ENCODE measurements at places on chromosomes 7 and 10.

GRCh38 chr7:47211519-47211973 lies 370.4 kb downstream of the TNS3 start:
- DNase-seq = no peak

- DNase-seq = peak; percentile 92
Measured at GRCh38 chr10:59906417-59907202, at the start of gene CCDC6. CCDC6 (minus strand) TSS chr10:59906556; CDS start chr10:59906424, 132 bp downstream.

DNA sequence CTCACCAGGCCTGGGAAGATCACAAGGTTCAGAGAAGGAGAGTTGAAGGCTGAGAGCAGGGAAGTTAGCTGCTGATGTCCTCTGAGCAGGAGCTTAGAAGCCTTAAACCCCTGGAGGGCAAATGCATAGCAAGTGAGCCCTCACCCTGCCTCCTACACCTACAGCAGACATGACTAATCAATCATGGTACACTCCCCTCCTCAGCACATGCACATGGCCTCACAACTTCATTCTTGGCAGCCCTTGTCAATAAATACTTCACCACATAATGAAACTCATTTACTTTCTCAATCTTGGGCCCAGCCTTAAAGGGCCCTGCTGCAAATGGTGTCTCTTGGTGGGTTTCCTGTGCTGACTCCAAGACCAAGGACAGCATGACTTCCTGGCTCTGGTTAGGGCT lies 12.9 kb downstream of the MMRN2 start:
- peak; percentile 76 for DNase-seq

DNA sequence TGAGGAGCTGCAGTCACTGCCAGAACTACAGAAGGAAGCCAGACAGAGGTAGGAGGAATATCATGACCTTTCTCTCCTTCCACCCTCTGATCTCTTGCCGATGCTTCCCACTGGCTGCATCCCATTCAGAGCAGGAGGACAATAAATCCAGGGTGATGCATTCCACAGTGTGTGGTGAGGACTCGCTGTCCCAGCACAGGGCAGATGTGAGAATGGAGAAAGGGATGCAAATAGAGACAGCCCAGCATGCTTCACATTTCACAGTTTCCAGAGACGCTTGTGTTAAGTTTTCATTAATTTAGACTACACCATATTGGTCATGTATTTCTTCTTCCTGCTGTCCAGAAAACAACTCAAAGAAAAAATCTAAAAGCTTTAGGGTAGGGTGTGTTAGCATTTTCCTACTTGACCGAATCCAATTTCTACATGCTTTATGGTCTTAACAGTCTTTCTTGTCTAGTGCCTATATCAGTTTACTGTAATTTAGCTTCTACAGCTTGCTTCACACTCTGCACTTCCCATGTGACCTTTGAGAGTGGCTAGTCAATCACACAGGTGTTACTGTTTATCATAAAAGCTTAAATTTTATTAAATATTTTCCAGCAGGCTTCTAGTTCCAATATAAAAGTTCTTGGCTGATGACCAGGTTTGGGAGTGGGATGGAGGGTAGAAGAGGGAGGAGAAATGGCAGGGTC lies 155.6 kb downstream of the RAPGEF5 start:
- DNase-seq = no peak

DNA sequence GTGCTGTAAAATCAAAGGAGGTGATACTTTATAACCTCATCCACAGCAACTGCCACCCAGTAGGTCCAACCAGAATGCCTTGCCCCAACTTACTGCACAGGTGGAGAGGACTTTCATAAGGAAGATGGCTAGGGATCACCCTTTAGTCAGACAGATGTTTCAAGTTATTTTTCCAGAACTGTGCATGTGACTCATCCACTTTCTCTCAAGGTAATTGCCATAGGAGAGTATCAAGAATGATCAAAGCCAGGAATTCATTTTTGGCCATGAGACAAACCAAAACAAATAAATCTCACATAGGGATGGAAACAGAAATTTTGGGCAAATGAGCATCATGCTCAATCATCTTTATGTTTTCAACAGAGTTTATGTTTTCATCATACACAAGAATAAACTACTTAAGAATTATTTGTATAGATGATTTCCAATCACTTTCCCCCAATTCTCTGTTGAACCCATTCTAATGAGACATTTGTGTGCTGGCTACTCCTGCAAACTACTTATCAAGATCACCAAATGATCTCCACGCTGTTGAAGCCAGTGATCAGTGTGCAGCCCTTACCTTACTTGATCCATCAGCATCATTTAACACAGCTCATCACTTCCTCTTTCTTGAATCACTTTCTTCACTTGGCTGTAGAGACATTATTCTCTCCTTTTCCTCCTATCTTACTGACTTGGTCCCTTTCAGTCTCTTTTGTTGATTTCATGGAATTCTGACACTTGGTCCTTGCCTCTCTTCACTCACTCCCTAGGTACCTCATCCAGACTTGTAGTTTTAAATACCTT lies 74.0 kb downstream of the SLC16A9 start:
- peak; percentile 8 for DNase-seq

GRCh38 chr10:88534072-88534665 lies 48.9 kb downstream of the RNLS start:
- DNase-seq = no peak

DNA sequence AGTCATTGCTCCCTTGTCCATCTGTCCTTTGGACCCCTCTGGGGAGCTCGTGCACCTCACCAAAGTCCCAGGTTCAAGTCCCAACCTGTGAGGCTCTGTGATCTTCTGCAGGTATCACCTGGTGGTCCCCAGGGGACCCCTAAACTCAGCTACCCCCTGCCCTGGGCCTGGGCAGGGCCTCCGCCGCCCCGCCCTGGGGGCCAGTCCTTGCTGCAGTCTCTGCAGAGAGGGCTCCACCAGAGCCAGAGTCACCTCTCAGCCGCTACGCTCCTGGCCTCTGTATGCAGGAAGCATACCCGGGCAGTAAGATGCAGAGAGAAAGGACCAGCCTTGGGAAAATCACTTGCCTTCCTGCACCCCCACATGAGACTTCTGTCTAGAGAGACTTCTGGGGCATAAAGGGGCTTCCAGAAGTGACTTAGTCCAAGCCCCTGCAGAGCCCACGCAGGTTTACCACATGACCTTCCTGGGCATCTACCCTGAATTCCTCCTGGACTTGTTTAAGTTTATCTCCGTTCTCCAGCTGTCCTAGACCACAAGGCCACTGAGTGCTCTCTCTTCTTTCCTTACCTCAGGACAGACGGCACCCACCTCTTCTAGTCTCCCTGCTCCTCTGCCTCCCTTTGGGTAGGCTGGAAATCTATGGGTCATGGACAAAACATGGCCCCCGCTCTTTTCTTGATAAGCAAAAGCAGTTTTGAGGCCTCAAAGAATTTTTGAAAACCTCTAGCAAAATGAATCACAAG lies 21.2 kb downstream of the CALML5 start:
- no peak for DNase-seq

DNA sequence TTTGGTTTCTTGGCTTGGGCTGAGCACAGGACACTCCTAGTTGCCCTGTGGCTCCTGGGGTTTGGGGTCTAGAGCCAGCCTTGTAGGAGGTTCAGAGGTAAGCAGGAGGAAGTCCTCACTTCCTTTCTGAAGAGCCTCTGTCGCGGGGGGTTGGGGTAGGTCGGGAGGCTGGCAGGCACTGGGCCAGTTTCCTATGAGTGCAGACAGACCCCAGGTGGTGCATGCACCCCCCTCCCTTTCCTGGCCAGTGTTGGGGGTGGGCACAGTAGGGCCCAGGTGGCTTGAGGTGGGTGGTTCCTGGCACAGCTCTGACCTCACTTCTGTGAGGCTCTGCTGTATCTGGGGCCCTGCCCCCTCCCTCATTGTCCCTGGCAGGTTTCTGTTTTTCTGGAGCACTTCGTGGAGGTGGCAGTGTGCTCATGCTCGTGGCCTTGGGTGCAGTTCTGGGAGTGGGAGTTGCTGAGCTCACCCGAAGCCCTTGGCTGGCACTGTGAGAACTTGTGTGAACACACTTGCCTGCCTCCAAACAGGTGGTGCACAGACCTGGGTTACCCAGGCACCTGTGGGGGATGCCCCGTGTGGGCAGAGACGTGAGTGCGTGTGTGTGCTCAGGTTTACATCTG lies 1.8 kb downstream of the PALD1 start:
- DNase-seq = no peak

GRCh38 chr7:46319841-46320240 lies 398.8 kb upstream of the IGFBP3 start:
- peak; percentile 28 for DNase-seq

GRCh38 chr10:130466271-130466997 lies 330.2 kb downstream of the GLRX3 start:
- DNase-seq = no peak

DNA sequence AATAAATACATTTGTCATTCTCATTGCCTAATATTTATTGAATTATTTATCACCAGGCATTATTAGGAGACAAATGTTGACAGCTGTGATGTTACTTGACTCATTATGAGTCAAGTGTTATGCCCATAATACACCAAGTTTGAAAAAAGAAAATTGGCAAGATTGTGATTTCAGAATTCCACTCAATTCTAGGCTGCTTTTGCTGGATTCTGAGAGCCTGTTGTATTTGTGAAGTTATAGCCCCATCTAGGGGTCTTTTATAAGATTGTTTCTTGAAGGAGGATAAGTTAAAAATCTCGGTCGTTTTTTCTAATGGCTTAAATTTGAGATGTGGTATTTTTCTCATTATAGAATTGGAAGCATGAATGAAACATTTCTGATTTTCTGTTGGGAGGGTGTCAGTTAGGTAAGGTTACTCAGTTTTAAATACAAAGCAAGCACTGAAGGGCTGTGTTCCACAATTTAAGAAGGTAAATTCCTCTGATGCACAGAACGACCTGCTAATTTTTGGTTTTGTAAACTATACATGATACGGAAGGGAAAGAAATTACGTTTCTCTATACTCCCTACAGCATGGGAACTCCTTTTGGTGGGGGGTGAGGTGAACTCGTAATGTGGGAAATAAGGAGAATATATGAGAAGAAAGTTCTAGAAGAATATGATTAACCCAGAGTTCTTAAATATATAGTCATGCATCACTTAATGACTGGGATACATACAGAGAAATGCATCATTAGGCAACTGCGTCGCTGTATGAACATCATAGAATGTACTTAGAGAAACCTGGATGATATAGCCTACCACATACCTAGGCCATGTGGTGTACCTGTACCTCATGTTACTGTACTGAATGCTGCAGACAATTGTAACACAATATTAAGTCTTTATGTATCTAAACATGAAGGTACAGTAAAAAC lies 2.6 kb downstream of the STK31 start:
- peak; percentile 60 for DNase-seq

DNA sequence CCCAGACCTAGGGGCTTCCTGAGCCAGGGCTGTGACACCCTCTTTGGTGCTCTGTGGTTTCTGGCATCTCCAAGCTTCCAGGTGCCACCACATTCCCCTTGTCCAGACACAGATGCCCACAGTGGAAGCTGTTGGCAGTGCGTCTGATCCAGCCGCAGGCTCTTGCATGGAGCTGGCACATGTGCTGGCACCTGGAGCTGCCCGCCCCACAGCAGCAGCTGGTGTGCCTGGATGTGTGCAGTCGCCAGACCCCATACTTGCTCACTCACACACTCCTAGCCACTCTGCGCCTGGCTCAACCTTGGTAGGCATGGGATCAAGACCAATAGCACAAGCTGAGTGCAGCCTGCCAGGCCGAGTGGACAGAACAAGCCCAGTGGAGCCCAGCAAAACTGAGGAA lies 106.5 kb downstream of the LYZL1 start:
- DNase-seq = no peak

DNA sequence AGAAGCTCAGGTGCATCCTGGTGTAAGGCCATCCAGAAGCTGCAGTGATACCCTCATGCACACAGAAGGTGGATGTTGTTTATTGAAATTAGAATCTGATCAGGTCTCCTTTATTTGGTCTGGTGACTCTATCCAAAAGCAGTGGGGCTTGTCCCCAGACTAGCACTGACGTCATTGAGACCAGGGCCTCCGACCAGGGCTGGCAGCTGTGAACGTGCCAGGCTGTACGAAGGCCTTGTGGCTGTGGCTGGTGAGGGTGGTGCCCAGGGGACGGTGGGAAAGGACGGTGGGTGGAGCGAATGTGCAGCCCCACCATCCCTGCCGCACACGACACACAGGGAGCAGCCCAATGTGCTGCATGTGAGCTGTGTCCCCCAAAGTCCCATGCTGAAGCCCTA lies 160.0 kb downstream of the ADARB2 start:
- no peak for DNase-seq

Data from mammary epithelial cell (primary cell).